ENCODE measurements at places on chromosomes 5 and 9.

- DNase-seq, result no peak
Observed at GRCh38 chr9:133855802-133856521, 117.8 kb upstream of the SARDH start.

DNA sequence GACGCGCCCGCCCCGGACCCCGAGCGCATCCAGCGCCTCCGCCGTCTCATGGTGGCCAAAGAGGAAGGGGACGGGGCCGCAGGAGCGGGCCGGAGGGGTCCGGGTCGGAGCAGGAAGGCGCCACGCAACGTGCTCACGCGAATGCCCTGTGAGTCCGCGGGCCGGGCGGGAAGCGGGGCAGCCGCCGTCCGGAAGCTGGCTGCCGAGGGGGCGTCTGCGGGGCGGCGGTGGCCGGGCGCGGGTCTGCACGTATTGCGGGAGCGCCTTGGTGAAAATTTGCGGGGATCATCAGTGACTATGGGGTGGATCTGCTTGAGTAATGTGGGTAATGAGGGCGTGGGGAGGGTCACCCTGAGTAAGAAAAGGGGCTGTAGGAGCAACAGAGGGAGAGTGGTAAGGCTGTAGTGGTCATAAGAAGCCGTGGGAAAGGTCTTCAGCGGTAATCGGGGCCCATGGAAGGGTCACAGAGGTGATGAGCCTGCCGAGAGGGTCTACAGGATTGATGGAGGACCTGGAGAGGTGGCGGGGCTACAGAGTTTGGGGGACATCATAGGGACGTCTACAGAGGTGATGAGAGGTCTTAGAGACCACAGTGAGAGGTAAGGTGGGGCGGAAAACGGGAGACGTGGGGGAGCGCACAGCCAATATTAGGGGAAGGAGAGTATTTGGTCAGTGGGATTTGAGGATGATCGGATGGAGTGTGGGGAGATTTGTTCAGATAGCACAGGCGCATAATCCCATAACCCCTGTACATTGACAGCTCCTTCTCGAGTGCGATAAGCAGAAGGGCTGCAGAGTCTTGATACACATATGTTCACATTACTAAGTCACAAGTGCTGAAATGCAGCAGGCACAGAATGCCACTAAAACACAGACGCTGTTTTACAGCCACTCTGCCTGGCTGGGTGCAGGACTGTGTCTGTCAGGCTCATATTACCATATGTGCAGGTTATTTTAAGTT, 819 bp downstream of the LSM11 start:
- no peak for DNase-seq

- no peak for DNase-seq
Observed at GRCh38 chr5:35640623-35641022, 23.0 kb downstream of the SPEF2 start.

DNA sequence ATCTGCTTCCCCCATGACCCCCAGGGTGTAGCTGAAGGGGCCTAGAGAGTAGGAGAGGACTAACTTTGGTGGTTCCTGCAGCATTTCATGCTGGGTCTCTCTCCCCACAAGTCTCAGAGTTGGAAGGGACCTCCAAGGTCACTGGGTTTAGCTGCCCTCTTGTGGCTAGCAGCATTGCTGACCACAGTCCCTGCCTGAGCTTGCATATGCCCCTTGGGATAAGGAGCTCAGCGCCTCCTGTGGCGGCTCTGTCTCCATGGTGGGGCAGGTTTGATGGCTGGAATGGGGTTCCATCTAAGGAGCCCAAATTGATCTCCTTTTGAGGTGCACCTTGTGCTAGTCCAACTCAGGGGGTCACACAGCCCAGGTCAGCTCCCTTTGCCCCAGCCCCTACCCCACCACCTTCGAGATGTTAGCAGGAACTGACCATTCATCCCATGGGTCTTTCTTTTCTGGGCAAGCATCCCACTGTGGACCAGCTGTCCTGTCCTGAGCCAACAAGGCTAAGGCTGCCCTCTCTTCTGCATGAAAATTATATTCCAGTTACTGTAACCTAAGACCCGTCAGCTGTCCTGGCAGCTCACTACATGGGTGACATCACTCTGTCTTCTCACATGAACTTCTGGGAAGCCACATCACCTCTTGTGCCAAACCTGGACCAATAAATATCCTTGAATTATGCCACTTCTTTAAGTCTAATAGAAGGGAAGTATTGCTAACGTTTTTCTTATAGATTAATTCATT, 196.2 kb downstream of the HSPA4 start:
- DNase-seq, result no peak

- DNase-seq, result no peak
Observed at GRCh38 chr5:161030229-161030628, 178.2 kb upstream of the ATP10B start.

Measured in stimulated activated CD4-positive, alpha-beta T cell treated with anti-CD3 and anti-CD28 coated beads, Interleukin-12 subunit alpha, Interleukin-12 subunit beta, amount 100 ng/mL, for 24 hours (primary cell).